Naive thymus-derived CD4-positive, alpha-beta T cell (primary cell): ENCODE measurements at places on chromosomes 3 and 15. TPM values are rescaled to one million over a fixed set of nuclear protein-coding genes. Genes with fewer than 3 reads are reported as not detected.

The RGMA gene
- not detected for polyA plus RNA-seq

DNA sequence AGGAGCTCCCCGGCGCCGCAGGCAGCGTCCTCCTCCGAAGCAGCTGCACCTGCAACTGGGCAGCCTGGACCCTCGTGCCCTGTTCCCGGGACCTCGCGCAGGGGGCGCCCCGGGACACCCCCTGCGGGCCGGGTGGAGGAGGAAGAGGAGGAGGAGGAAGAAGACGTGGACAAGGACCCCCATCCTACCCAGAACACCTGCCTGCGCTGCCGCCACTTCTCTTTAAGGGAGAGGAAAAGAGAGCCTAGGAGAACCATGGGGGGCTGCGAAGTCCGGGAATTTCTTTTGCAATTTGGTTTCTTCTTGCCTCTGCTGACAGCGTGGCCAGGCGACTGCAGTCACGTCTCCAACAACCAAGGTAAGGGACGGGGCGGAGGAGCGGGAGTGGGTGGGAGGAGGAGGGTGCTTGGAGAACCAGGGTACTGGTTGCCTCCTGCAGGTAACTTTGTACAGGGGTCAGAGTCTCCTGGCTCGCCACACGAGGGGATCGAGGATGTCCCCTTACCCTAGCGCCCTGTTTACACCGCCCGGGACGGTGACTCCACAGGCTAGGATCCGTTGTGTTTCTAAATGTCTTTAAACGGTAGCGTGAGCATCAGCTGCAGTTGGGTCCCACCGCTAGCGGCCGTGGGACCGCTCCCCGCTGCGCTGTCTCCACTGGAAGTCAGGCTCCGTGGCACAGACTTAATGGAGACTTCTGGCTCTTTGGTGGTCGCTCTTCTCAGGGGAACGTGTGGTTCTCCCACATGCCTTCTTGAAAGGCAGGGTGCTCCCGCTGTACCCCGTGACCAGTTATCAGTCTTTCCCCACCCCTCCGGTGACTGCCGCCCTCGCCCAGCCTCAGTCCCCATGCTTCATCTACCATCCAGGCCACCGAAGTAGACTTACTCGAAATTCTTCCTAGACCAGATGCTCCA is 515 bp downstream of the EPHA6 start:
- no peak overlapping the region for H3K4me3 ChIP-seq
- H3K36me3 ChIP-seq, result no peaks in the 10 kb centered on the region
- DNase-seq, result no peak
- no peaks in the 10 kb centered on the region for H3K4me1 ChIP-seq

- H3K27me3 ChIP-seq, result no peaks in the 10 kb centered on the region
- no peaks in the 10 kb centered on the region for H3K4me1 ChIP-seq
- DNase-seq, result no peak
These were observed 33.6 kb downstream of the ZDHHC3 start for GRCh38 chr3:44942202-44942921.

DNA sequence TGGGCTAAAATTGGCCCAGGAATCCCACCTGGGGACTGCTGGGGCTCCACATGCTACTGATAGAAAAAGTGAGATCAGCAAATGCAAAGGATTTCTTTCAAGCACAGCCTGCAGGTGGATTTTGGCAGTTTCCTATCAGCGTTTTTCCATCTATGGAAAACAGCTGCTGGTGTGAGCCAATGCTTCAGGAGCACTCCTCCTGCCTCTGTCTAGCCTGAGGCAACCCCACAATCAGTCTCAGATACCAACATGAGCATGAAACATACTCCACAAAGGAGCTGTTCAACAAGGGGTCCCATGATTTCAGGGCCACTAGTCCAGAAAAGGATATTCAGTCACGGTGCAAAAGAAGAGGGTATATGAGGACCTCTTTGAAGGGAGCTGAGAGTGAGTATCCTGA is 311.5 kb upstream of the THBS1 start:
- H3K27me3 ChIP-seq, result no peaks in the 10 kb centered on the region
- H3K4me3 ChIP-seq, result no peak overlapping the region
- H3K4me1 ChIP-seq, result no peaks in the 10 kb centered on the region
- no peak for DNase-seq
- H3K36me3 ChIP-seq, result no peaks in the 10 kb centered on the region

The P3H2 gene
- not detected for polyA plus RNA-seq

GRCh38 chr3:117666325-117666724 is 956.7 kb downstream of the TUSC7 start:
- H3K27ac ChIP-seq, result no peak overlapping the region
- H3K4me3 ChIP-seq, result no peak overlapping the region

DNA sequence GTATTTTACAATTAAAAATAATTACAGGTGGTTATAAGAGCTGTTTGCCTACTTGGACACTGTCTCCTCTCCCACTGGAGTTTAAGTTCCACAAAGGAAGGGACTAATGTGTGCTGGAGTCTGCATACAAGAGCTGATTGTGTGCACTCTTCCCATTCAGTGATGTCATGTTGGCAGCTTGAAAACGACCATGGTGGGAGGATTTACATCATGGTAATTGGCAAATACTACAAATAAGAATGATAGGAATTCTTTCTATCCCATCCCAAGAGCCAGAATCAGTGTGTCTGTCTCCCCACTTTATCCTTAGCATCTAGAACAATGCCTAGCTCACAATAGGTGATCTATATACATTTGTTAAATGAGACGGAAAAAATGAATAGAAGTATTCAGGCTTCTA is 14.1 kb downstream of the ITGA11 start:
- H3K36me3 ChIP-seq, result no peaks in the 10 kb centered on the region
- no peaks in the 10 kb centered on the region for H3K4me1 ChIP-seq
- no peak for DNase-seq

GRCh38 chr15:100341239-100341749 is 481 bp downstream of the ADAMTS17 start:
- peak overlapping the region; percentile 69 for H3K4me3 ChIP-seq
- no peaks in the 10 kb centered on the region for H3K36me3 ChIP-seq
- H3K27ac ChIP-seq, result peak overlapping the region; percentile 76
- DNase-seq, result no peak
- H3K4me1 ChIP-seq, result peaks cover 6% of the 10 kb centered on the region

DNA sequence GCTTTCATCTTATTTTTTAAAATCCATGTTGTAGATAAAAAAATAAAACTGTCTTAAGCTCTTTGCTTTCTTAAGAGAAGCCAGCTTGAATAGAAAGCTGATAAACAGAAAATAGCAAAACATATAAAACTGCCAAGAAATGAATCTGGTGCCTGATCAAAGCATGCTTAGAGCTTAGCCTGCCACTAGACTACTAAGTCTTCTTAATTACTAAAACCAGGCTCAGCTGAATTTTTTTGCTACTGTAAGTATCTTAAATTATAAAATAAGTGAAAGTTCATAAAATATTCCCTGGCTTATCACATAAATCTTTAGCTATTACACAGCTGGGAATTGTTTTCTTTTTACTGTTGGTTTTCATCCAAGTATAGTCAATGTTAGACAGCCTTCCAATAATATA is 803.9 kb downstream of the DIPK2A start:
- no peak overlapping the region for H3K4me3 ChIP-seq
- no peak for DNase-seq
- no peaks in the 10 kb centered on the region for H3K27me3 ChIP-seq
- no peaks in the 10 kb centered on the region for H3K36me3 ChIP-seq
- no peaks in the 10 kb centered on the region for H3K4me1 ChIP-seq

- no peak for DNase-seq
- H3K27ac ChIP-seq, result no peak overlapping the region
- H3K4me1 ChIP-seq, result no peaks in the 10 kb centered on the region
- H3K4me3 ChIP-seq, result no peak overlapping the region
These were observed 18.5 kb upstream of the CHCHD6 start for GRCh38 chr3:126685493-126685892.

DNA sequence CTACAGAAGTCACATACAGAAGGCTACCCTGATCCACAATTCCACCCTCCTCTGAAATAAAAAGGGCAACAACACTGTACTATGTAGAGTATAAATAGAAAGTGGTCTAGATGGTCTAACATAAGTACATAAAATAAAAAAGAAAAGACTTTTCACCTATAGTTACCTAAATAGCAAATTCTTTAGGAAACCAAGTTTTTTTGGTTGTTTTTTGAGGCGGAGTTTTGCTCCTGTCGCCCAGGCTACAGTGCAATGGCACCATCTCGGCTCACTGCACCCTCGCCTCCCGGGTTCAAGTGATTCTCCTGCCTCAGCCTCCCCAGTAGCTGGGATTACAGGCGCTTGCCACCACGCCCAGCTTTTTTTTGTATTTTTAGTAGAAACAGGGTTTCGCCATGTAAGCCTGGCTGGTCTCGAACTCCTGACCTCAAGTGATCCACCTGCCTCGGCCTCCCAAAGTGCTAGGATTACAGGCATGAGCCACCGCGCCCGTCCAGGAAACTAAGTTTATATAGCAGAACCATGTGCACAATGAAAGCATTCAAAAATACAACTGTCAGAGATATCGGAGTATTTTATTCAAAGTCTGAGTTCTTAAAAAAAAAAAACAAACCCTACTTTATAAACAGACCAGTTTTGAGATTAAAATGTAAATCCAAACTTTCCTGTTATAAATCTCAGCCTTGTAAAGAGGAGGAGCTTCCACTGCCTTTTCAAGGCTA is 1.7 kb downstream of the SIN3A start:
- no peak for DNase-seq
- H3K27ac ChIP-seq, result peak overlapping the region; percentile 100
- H3K4me1 ChIP-seq, result peaks cover 38% of the 10 kb centered on the region
- H3K36me3 ChIP-seq, result no peaks in the 10 kb centered on the region

DNA sequence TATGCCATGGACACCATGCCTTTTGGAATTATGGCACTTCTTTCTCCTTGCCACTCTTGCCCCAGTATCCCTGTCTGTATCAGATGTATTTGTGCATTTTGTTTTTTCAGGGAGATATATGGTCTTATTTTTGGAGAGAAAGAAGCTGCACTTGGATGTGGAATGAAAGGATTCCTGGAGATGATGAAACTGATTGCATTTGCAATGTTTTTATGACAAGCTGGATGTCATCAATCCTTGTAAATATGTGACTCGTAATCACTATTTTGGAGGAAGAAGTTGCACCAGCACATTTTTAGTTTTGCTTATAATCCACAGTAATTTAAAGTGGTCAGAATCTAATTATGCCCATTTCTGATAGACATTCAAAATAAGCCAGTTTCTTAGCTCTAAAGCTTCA is 165.0 kb downstream of the NR1D2 start:
- H3K27me3 ChIP-seq, result no peaks in the 10 kb centered on the region
- no peak overlapping the region for H3K27ac ChIP-seq
- H3K36me3 ChIP-seq, result no peaks in the 10 kb centered on the region
- no peak for DNase-seq
- H3K4me1 ChIP-seq, result no peaks in the 10 kb centered on the region

GRCh38 chr3:72548981-72549380 is 299.3 kb downstream of the SHQ1 start:
- no peak for DNase-seq
- H3K27ac ChIP-seq, result no peak overlapping the region
- no peaks in the 10 kb centered on the region for H3K27me3 ChIP-seq

DNA sequence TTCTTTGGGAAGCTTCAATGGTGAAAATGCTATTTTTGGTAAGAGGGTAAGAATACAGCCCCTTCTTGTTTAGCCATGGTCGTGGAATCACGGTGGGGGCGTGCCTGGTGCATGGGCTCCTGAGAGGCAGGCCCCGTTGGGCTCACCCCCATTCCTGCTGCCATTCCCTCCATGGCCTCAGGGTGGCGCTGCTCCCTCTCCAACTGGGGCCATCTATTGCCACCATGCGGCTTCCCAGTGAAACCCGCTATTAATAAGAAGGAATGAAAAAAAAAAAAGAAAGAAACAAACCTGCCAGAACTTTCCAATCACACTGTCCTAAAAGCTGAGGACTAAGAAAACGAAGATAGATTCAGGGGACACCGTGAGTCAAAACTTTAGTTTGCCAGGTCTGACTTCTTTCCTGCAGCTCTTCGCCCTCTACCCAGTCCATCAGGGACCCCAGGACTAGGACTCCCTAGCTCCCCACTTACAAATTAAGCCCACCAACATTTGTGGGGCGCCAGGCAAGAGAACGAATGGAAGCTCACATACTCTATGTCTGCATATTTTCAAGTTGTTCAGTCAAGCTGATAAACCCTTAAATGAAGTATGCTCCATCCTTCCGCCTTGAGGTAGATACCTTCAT is 30.6 kb upstream of the ABHD2 start:
- H3K4me3 ChIP-seq, result no peak overlapping the region
- H3K27ac ChIP-seq, result no peak overlapping the region
- no peaks in the 10 kb centered on the region for H3K4me1 ChIP-seq
- H3K36me3 ChIP-seq, result no peaks in the 10 kb centered on the region

GRCh38 chr3:29515451-29515850 is 234.6 kb downstream of the RBMS3 start:
- DNase-seq, result no peak
- no peaks in the 10 kb centered on the region for H3K4me1 ChIP-seq
- no peaks in the 10 kb centered on the region for H3K27me3 ChIP-seq
- H3K36me3 ChIP-seq, result no peaks in the 10 kb centered on the region

- H3K27ac ChIP-seq, result no peak overlapping the region
- no peaks in the 10 kb centered on the region for H3K27me3 ChIP-seq
- no peak for DNase-seq
- no peak overlapping the region for H3K4me3 ChIP-seq
These were observed 17.4 kb downstream of the SLC35A5 start for GRCh38 chr3:112579232-112579631.

The LAMB2 gene
- polyA plus RNA-seq, result not detected

DNA sequence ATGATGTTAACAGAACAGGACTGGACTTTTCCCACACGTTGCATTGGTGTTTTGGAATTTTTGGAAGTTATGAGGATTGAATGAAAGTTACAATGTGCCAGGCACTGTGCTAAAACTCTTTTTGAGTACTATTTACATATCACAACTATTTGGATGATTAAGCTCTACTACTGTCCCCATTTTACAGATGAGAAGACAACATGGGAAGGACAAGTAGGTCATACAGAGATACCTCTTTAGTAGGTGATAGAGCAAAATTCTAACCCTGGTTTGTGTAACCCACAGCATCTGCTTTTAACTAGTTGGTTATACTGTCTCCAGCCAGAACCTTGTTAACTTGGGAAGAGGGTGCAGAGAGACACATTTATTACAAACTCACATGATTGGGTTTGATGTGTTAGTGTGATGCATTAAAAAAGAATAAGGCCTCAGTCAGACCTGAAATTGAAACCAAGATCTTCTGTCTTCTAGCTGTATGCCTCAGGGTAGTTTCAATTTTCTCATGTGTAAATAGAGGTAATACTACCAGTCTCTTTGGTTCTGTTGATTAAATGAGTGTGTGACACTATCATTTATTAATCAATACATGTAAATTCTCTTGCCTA is 1.4 kb downstream of the NDUFB4 start:
- H3K4me1 ChIP-seq, result peaks cover 27% of the 10 kb centered on the region
- no peaks in the 10 kb centered on the region for H3K27me3 ChIP-seq
- H3K4me3 ChIP-seq, result peak overlapping the region; percentile 8

The ZBED2 gene
- polyA plus RNA-seq, result 1.8 TPM
